NCI-H146 (cell line): ENCODE measurements at places on chromosomes 16 and 17.

- peak; percentile 22 for DNase-seq
Observed at GRCh38 chr16:188674-189073, 8.4 kb downstream of the HBQ1 start.

DNA sequence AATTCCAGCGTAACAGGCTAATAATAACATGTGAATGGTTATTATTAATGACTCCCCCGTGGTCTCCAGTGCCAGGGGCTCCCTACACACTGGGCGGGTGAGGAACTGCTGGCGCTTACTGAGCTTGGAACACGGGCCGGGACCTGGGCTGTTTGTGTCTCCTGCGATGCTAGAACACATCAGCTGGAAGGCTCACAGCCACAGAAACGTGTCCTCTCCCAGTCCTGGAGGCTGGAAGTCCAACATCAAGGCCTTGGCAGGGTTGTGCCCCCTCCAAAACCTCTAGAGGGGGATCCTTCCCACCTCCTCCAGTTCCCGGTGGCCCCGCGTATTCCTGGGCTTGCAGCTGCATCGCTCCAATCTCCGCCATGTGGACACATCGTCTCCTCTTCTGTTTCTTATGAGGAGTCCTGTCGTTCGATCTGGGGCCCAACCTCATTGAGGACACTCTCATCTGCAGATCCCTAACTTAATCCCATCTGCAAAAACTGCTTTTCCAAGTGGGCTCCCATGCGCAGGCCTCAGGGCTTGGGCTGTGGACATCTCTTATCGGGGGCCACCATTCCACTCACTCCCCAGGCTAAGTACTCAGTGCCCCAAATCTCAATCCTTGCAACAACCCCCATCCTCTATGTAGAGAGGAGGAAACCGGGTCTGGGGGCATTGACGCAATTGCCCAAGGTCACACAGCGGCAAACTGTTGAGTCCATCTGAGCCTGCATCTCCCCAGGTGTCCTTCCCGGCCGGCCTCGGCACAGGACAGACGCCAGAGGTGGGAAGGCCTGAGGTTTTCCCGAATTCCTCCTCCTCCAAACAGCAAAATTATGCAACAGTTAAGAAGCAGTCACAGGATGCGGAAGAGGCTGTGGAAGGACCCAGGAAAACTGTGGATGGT, 193.9 kb downstream of the IRF8 start:
- no peak for DNase-seq

DNA sequence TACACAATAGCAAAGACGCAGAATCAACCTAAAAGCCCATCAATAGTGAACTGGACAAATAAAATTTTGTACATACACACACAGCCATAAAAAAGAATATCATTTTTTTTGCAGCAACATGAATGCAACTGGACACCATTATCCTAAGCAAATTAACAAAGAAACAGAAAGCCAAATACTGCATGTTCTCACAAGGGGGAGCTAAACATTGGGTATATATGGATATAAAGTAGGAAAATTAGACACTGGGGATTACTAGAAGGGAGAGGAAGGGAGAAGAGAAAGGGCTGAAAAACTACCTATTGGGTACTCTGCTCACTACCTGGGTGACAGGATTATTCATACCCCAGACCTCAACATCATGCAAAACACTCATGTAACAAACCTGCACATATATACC, 28.2 kb downstream of the ADAMTS18 start:
- no peak for DNase-seq

DNA sequence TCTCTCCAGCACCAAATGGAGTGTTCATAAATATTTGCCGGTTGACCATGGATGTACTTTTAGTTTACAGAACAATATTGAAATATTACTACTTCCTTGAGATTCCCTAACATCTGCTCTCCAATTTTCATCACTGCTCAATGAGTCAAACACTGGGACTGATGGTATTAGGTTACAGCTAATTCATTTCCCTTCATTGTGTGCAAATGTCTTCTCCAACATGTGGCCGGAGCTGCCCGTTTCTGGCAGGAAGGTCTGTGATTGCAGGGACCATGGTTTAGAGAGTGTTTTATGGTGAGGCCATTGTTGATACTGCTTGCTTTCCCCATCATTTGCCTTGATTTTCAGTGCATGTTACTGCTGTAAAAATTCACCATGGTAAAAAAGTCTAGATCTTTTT, 209.3 kb downstream of the HS3ST3B1 start:
- DNase-seq = no peak

- DNase-seq = no peak
Observed at GRCh38 chr16:83793179-83793578, 14.6 kb upstream of the HSBP1 start.

GRCh38 chr16:11106726-11107125, 149.3 kb downstream of the SOCS1 start:
- DNase-seq = no peak

DNA sequence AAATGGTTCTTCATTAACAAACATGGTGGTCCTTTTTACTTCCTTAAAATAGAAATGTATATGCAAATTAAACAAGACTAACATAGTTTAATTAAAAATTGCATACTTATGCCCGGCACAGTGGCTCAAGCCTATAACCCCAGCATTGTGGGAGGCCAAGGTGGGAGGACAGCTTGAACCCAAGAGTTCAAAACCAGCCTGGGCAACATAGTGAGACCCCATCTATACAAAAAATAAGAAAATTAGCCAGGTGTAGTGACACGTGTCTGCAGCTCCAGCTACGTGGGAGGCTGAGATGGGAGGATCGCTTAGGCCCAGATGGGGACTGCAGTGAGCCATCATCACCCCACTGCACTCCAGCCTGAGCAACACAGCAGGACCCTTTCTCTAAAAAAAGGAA, 18.4 kb downstream of the CDC27 start:
- DNase-seq = no peak

DNA sequence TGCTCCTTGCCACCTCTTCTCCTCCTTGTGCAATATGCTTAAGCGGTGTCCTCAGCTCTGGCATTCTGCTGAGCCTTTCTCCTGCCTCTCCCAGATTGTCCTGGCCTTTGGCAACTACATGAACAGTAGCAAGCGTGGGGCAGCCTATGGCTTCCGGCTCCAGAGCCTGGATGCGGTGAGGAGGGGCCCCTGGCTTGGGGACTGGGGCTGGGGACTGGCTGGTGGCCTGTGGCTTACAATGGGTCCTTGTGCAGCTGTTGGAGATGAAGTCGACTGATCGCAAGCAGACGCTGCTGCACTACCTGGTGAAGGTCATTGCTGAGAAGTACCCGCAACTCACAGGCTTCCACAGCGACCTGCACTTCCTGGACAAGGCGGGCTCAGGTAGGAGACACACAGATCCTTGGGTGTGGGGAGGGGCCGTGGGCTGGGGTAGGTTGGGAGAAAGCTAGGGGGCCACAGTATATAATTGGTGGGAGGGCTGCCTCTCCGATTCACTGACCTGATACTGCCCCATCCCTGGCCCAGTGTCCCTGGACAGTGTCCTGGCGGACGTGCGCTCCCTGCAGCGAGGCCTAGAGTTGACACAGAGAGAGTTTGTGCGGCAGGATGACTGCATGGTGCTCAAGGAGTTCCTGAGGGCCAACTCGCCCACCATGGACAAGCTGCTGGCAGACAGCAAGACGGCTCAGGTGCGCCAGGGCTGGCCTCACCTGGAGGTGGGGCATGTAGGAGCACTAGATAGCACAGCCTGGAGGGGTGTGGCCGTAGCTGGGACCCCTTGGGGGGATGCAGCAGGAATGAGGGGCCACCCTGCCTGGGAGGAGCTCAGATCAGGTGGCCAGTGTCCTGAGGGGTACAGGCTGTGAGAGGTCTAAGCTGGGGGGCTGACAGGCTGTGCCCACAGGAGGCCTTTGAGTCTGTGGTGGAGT, 16.9 kb downstream of the SPATA32 start:
- DNase-seq = no peak

DNA sequence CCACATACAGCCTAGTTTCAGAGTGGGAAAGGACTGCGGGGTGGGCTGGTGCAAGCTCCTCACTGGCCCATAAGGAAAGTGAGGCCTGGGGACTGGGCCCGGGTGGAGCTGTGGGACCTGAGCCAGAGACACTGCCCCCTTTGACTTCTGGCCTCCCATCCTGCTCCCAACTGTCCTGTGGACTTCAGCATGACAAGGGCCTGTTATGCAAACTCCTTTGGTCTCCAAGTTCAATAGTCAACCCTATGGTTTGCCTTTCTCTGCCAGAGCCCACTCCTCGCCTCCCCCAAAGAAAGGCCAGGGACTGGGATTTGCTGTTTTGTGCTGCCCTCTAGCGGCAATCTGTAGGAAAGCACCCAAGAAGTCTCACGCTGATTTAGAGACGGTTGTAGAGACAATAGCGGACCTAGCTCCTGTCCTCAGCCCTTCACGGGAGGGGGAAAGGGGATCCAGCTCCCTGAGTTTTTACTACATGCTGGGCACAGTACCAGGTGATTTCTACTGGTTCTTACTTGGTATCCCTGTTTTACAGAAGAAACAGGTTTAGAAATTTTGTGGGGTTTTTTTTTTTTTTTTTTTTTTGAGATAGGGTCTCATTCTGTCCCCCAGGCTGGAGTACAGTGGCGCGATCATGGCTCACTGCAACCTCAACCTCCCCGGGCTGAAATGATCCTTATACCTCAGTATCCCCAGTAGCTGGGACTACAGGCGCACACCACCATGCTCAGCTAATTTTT, 1.2 kb upstream of the TLCD3B start:
- DNase-seq = peak; percentile 85
